ENCODE measurements at places on chromosomes 13 and 19.

- DNase-seq, result no peak
These were observed 18.9 kb upstream of the ZNF14 start for GRCh38 chr19:19751846-19752245.

- DNase-seq, result no peak
These were observed 3.5 kb downstream of the SLC7A9 start for GRCh38 chr19:32866061-32866460.

- DNase-seq, result no peak
These were observed 177.3 kb downstream of the DNAJC15 start for GRCh38 chr13:43200736-43201135.

DNA sequence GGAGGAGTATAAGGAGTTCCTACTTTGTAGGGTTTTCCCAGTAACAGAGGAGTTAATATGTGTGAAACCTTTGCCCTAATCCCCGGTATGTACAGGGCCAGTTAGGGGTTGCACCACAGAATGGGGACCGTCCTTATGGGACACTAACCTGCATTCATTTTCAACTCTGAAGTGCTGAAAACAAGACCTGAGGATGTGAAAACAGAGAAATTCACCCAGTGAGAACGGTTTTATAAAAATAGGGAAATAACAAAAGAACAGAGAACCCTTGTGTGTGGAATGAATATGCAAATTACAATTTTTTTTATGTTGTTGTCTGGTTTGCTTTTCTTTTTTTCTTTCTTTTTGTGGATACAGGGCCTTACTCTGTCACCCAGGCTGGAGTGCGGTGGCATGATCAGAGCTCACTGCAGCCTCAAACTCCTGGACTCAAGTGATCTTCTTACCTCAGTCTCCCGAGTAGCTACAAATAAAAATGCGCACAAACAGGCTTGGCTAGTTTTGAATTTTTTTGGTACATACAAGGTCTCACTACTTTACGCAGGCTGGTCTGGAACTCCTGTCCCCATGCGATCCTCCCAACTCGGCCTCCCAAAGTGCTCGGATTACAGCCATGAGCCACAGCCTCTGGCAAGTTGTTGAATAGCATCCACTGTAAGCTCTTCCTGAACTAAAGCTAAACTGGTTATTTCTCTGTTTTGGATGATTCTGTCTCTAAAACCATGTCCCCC lies 10.6 kb downstream of the CLC start:
- DNase-seq, result no peak

DNA sequence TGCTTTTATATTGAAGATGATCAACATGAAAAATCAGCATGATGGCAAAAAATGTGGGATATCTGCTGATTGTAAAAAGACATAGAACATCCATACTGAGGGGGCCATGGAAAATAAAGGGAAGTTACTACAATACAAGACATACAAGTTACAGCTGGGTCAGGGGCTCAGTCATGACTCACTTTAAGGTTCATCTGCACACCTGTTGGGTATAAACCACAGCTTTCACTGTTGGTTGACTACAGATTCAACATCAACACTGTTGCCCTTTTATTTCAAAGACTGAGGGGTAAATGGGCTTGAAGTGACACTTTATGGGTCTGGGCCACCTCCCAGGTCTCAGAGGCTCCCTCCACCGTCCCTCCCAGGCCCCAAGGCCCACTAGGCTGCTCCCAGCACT lies 98.1 kb upstream of the IRS2 start:
- DNase-seq, result no peak

DNA sequence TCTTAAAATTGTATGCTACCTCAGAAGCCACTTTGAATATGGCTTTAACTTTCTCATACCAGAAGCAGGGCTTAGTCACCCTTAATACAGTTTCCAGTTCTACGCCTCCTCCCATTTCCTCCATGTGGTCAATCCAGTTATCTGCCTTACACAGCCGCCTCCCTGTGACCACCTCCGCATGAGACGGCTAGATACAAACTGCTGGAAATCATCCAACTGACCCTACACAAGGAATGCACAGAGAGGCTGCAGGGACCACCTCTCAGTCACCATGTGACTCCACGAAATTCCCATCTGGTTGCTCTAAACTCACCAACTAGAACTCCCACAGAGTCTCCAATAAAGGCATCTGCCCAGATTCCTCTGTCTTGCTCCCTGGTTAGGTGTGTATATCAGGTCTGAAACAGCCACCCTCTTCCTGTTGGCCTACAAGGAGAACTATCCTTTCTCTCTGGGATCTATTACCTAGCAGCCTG lies 6.8 kb downstream of the ZNF564 start:
- no peak for DNase-seq

GRCh38 chr13:69955271-69955670 lies 152.4 kb upstream of the ATXN8OS start:
- DNase-seq, result no peak
